ENCODE measurements at places on chromosomes 11 and 22.
A peak's percentile ranks its signal among the peaks of the same experiment; 100 is the strongest.

DNA sequence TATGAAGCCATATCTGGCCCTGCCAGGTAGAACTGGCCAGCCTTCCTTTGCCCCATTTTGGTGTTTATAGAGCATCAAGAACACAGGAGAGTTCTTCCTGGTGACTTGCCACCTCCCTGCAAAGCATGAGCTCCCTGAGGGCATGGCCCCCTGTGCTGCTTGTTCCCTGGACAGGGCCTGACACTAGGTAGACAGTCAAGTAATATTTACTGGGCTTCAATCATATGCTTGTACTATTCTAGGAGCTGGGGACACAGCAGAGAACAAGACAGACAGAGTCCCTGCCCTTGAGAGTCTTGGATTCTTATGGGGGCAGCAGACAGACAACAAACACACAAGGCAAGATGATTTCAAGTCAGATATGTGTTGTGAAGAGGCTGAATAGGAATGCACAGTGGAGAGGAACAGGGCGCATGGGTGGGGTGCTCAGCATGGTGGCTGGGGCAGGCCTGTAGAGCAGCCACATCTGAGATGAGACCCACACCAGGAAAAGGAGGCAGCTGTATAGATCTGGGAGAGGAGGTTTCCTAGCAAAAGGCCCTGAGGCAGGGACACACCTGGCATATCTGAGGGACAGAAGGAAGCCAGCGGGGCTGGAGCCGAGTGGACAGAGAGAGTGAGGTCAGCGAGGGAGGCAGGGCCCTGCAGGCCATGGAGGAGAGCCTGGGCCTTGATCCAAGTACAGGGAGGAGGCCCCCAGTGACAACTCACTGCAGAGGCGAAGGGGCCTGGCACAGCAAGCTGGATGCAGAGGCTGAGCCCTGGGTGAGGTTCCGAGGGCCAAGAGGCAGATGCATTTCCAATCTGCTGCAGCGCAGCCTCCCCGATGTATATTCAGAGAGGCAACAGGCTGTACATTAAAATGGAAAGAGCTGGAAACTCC lies 10.2 kb upstream of the CBX6 start:
- no peak for DNase-seq

GRCh38 chr11:11965656-11966353 lies 42.6 kb downstream of the DKK3 start:
- DNase-seq: no peak

DNA sequence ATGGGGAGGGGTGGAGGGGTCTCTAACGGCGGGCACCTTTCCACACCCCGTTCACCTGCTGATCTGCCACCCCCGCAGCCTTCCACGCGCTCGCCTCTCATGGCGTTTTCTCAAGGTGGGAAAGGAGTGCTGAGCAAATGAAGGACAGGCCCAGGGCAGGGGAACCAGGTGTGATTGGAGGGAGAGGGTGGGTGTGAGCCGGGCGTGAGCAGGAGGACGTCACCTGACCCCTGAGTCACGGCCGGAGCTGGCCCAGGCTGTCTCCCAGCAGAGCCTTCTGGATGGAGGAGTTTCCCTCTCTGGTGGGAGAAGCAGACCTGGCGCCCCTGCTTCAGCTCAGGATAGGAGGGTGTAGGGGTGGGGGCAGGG lies 14.0 kb upstream of the ARHGAP8 start:
- no peak for DNase-seq

- peak; percentile 76 for DNase-seq
Measured at GRCh38 chr11:65180877-65181568, 705 bp upstream of the CAPN1 start.

DNA sequence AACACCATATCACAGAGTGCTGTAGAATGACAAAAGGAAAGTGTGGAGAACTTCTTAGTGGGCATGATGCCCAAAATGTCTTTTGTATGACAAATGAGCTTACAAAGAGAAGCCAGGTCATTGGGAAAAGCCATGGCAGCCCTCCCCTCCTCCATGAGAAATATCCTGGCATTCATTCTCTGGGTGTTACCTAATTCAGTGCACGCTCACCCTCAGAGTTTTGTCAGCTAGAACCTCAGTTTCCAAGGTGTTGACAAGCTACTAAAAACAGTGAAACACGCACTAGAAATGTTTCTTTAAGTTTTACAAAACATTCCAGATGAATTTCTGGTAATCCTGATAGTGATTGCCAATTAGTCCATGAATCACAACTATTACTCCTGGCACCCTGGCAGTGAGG lies 105.4 kb upstream of the FSHB start:
- DNase-seq: no peak

DNA sequence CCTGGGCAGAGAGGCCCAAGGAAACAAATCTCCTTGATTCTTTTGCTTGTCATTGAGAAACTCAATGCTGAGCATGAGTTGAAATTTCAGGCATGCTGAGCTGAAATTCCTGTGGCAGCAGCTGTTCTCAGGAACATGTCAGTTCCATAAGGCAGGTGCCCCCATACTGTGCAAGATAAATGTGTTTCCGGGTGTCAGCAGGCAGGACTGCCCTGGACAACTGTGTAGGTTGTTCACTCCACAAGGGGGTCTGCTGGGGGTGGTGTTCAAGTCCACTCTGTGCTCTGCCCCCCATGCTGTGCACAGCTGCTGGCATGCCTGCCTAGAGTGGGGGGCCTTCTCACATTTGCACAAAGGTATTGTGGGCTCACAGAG lies 133.7 kb downstream of the CTTN start:
- DNase-seq: no peak

GRCh38 chr11:13341026-13341425 lies 63.4 kb downstream of the BMAL1 start:
- no peak for DNase-seq

DNA sequence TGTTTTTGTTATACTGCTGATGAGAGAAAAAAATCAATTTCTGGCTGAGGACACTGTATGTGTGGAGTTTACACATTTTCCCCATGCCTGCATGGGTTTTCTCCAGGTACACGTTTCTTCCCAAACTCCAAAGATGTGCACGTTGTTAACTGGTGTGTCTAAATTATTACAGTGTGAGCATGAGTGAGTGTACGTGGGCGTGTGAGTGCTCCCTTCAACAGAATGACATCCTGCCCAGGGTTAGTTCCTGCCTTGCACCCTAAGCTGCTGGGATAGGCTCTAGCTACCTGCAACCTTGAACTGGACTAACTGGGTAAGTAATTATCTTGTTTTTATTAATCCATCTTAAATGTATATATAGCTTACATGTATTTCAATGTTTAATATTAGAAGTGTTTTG lies 5.5 kb downstream of the NPAT start:
- DNase-seq: peak; percentile 31

GRCh38 chr11:110468121-110468520 lies 38.4 kb downstream of the FDX1 start:
- DNase-seq: no peak

DNA sequence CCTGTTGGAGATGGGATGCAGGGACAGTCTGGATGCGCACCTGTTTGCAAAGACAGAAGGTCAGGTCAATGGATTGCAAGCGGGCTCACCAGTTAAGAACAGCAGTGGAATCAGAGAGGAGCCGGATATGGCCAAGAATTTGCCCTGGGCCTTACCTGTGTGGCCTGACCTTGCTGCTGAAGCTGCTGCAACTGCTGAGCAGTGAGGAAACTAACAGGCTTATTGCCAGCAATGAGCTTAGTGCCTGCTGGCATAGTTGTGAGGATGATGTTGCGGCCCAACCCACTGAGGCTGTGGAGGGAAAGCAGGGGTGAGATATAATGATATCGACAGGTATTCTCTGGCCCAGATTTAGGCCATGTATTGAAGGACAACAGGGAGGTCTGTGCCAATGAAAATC lies 30.6 kb downstream of the NFRKB start:
- DNase-seq: no peak

DNA sequence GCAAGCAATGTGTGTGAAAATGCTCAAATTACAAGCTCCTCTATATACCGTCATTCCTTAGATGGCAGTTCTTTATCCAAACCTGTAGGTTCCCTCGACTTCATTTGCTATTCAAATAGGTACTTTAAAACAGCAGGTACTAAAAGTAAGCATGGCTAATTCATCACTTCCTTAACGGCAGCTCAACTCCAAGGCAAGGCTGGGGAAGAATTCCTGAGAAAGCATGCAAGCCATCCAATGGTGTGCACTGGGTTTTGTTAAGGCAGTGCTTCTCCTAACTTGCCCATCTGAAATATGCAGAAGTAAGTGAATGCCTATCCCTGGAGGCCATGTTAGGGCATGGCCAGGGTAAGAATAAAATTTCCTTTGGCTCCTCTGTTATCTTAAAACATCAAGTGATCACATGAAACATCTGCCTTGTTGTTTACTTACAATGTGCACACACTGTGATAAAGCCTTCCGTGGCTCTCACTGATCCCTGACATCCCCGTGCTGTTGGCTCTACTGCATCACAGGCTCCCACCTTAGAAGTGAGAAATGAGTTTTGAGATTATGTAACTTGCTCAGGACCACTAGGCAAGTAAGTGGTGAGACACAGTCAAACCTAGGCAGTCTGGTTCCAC lies 52.1 kb downstream of the SMCO4 start:
- no peak for DNase-seq

- no peak for DNase-seq
Measured at GRCh38 chr22:48575618-48576332, 1251.9 kb downstream of the BRD1 start.

DNA sequence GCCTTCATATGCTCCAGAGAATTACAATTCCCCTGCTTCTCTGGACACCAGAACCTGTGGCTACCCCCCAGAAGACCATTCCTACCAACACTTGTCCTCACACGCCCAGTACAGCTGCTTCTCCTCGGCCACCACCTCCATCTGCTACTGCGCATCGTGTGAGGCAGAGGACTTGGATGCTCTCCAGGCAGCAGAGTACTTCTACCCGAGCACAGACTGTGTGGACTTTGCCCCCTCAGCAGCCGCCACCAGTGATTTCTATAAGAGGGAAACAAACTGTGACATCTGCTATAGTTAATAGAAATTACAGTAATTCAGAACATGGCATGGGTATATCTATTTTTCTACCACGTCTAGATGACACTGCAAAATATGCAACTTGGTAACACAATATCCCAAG lies 9.8 kb downstream of the POU2AF3 start:
- no peak for DNase-seq

- DNase-seq: no peak
Measured at GRCh38 chr11:106695506-106695905, 322.8 kb downstream of the GUCY1A2 start.

DNA sequence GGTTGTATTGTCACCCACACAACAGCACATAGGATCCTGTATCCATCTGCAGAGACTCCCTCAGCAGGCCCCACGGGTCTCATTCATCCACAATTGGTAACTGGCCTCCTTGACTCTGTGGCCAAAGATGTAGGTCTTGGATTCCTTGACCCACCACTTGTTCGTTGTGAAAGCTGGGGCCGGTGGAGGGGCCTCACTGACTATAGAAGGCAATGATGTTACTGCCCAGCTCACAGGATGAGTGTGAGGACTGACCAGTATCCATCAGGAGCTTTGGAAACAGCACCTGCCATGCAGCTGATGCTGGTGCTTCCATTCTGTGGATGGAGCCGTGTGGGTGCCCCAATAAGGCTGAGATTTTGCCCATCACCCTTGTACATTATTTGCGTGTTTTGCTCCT lies 615.7 kb downstream of the BRD1 start:
- no peak for DNase-seq

GRCh38 chr11:133318221-133318620 lies 214.1 kb downstream of the OPCML start:
- DNase-seq: no peak

GRCh38 chr11:132057266-132057665 lies 686.9 kb downstream of the NTM start:
- no peak for DNase-seq

- DNase-seq: no peak
Measured at GRCh38 chr11:73330569-73331093, 22.6 kb downstream of the ARHGEF17 start.

DNA sequence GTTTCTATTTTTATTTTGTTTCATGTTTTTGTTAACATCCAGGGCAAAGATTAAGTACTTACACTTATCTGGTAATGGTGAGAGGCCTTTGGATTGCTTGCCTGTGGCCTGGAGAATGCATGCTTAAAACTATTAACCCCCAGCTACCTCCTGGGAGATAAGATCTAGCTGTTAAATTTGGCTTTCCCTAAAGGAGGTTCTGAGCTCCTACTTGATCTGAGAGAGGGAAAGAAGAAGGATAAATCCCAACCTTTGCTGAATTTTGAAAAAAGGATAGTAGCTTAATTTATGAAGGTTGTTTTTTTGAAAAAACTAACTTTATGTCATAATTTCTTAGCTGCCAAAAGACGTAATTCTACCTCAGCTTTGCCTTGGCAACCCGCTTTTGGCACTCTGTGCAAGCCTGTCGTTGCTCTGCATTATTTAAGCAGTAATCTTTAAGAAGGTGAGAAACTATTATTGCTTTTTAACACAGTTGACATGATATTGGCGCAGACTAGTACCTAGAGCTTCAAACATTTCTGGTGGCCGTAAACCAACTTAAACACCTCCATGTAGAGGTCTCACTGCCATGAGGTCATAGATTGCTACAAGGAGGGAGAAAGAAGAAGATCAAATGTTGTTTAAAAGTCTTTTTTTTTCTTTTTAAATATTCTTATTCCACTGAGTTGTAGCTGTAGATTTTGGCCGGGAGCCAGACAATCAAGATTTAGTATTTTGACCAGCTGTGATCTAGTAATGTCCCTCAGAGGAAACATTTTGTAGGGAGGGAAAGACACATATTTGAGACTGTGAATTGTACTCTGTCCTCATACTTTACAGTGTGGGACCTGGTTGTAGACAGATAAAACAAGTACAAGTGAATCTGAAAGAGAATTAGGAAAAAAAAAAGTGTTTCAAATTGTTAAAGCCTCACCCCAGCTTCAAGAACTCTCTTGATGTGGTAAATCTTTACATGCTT lies 74.4 kb downstream of the WNT11 start:
- DNase-seq: no peak

DNA sequence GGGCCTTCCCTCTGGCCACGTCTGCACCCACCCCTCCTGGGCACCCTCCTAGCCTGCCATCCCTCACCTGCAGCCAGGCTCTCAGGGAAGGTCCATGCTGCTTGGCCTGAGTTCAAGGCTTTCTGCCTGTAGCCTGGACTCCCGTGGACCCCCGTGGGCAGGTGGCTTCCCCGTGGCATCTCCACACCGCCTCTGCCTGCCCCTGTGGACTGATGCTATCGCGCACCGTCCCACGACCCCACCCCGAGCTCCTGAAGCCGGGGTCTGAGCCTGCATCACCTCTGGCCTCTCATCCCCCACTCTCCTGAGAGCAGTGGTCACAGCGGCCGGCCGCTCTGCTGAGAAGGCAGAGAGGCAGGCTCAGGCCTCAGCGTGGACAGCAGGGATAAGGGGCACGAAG lies 4.5 kb downstream of the IFITM5 start:
- DNase-seq: no peak
